ENCODE measurements at places on chromosomes 7 and 10. TPM values are rescaled to one million over a fixed set of nuclear protein-coding genes. Genes with fewer than 3 reads are reported as not detected.

The CRTAC1 gene
- total RNA-seq = not detected

The MRLN gene
- not detected for total RNA-seq

The CHST3 gene
- 19.3 TPM for total RNA-seq

The GTPBP10 gene
- 26.6 TPM for total RNA-seq

The LLCFC1 gene
- not detected for total RNA-seq

The NPFFR1 gene
- not detected for total RNA-seq

The PDAP1 gene
- 66.9 TPM for total RNA-seq

The ATOH7 gene
- not detected for total RNA-seq

The AKR1C4 gene
- total RNA-seq = not detected

The SMKR1 gene
- 0.65 TPM for total RNA-seq

The WNT8B gene
- total RNA-seq = not detected

The LRMDA gene
- total RNA-seq = 3.6 TPM

The C10orf67 gene
- total RNA-seq = not detected

The SEMA3E gene
- 0.98 TPM for total RNA-seq

The TAS2R4 gene
- total RNA-seq = 4.5 TPM

The OPALIN gene
- total RNA-seq = not detected

The CALHM3 gene
- not detected for total RNA-seq

The TDRD1 gene
- 0.45 TPM for total RNA-seq

The NUTM2E gene
- total RNA-seq = not detected

The PTN gene
- total RNA-seq = 12.8 TPM

The FASTK gene
- total RNA-seq = 86.0 TPM

The ACTR3C gene
- not detected for total RNA-seq

The MUC3A gene
- 0.16 TPM for total RNA-seq

The NKX2-3 gene
- not detected for total RNA-seq

The CYP26C1 gene
- 0.09 TPM for total RNA-seq

The HABP2 gene
- total RNA-seq = not detected

The KIF11 gene
- total RNA-seq = 4.5 TPM

The TMEM72 gene
- total RNA-seq = not detected

The ICA1 gene
- total RNA-seq = 0.45 TPM

The SLC26A3 gene
- total RNA-seq = not detected

The CCZ1B gene
- total RNA-seq = 45.6 TPM

The ADCYAP1R1 gene
- not detected for total RNA-seq

All from fibroblast of the aortic adventitia (primary cell).